ENCODE measurements at places on chromosomes 6 and 20.

DNA sequence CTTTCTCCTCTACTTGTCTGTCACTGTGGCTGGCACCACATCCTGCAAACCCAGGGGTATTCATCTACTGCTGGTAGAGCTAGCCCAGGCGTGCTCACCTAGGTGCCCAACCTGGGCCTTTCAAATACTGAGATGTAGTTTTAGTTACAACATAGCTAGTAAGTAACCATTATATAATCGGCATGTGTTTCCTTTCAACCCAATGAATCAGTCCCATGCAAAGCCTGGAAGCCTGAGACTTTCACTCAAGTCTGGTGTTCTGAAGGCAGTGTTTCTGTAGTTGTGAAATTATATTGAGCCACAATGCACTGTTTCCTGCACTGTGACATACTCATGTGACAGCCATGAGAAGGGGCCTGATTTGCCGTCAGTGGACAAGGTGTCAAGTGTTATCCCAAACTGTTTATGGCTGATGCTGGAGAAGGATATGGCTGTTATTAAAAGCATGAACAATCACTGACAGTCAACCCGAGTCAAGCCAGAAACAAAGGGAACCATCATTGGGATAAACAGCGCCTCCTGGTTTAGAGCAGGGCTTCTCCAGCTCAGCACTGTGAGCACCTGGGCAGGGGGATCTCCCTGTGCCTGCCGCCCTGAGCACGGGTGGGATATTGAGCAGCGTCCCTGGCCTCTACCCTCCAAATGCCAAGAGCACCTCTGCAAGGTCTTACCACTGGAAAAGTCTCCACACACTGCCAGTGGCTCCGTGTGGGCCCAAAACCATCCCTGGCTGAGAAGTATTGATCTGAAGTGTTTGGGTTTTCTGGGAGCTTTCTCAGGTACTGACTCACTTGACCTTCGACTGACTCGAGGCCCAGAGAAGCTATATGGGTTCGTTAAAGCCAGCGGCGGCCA lies 1.6 kb downstream of the PSMA7 start:
- no peak for DNase-seq

GRCh38 chr6:108074359-108075144 lies at the start of gene OSTM1:
OSTM1 (minus strand) TSS chr6:108074741; CDS start chr6:108074651, 90 bp downstream.
- DNase-seq = peak; percentile 91

DNA sequence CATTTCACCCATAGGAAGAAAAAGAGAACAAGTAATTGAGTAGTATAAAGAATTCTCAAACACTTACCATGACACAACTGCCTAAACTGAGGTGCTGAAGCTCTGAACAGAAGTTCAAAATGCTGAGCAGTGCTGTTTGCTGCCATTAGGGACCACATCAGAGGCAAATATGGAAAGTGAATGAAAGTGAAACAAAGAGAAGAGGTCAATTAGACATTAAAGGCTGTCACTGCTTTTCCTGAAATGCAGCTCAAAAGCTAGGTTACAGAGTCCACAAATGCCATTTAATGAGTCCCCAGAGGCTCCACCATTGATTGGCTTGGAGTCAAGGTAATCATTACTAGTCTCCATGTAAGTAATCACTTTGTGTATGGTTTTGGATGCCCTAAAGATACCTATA lies 46.1 kb downstream of the POU3F2 start:
- no peak for DNase-seq

DNA sequence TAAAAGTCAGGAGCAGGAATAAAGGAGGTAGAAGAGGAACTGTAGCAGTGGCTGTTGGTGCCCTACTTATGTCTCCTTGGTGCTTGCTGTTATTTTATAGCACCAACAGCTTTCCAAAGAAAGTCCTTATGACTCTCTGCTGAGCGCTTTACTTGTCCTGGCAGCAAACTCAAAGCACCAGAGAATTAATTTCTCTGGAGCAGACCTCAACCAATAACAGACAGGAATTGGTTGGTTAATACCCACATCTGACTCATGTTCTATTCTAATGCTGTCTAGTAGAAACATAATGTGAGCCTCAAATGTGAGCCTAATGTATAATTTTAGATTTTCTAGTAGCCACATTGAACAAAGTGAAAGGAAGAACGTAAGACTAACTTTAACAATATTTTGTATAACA lies 685.9 kb downstream of the KIF16B start:
- DNase-seq = no peak

DNA sequence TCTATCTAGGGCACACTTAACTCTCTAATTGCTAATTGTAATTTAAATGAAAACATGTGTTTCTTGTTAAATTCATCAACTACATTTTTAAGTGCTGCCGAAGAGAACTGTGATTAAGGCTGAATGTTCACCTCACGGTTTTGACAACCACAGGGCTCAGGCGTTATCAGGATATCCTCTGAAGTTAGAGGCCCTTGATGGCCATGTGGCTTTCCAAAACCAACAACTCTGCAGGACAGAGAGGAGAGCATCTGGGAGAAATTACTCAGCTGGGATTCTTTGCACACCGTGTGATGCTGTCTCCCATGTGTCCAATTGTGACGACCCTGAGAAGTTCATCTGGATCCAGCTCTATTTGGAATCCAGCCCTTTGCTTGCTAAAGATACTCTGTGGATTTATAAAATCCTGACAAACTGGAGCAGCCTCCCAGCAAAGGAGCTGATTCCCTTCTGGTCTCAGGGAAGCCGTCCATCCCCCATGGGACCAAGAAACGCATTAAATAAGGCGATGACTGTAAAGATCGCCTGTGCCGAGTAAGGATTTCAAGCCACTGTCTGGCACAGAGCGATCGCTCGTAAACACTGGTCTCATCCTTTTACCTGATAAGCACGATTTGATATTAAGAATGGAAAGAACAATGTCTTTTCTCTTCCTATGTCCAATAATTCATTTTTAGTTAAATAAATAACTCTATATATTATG lies 401.1 kb downstream of the CD83 start:
- DNase-seq = no peak

- no peak for DNase-seq
Observed at GRCh38 chr6:33505548-33506370, 51.4 kb downstream of the ZBTB9 start.

- no peak for DNase-seq
Observed at GRCh38 chr20:11267131-11267761, 593.4 kb upstream of the JAG1 start.

GRCh38 chr6:108484016-108484415 lies 76.7 kb upstream of the FOXO3 start:
- DNase-seq = no peak

GRCh38 chr6:17740559-17741220 lies 34.0 kb upstream of the NUP153 start:
- no peak for DNase-seq

DNA sequence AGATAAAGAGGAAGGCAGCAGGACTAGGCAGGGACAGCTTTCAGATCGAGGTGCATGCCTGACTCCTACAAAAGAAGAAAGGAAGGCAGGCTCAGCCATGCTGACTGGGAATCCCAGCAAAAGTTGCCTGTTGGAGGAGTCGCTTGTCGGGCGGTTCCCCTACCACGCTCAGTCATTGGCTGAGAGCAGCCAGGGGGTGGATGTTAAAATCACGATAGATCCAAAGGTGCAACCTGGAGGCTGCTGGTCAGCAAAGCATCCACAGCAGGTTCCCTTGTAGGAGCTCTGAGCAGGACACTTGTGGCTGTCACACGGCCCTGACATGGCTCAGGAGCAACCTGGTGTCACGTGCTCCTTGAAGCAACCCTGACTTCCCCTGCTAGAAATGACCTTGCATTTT lies 74.6 kb downstream of the ISM1 start:
- DNase-seq = no peak

DNA sequence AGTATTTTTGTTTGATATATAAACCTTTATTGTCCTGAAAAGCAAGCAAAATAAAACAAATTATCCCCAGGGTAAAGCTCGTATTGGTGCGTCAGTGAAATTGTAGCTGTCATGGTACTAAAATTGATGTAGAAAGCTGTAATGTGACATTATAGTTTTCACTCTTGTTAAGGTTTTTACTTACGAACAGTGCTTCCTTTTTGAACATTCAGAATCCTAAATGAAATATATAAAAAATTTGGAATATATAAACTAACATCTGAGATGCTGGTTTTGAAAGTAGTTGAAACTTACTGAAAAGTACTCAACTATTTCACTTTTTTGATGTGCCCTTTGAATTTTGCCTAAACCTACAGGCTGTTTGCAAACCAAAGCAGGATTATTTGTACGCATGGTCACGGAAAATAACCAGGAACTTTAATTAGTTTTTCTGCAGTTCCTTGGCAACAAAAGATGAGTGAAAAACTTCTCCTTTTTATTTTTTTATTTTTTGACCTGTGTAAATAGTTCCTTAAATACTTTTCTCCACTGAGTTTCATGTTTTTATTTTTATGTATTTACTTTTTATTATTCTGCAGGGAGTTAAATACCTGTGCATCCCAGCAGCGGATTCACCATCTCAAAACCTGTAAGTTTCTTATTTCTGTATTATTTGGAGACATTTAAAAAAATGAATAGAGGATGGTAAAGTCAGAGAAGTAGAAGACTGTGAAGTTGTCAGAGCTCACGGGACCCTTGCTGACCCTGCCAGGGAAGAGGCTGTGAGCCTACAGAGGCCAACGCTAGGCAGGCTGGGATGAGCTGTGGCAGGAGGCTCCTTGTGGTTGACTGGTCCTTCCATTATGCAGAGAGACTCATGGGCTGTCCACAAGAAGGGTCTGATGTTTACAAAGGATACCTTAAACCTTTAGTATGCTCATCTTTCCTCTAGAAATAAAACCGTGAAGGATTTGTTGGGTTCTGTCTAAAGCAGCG lies 42.5 kb downstream of the DUSP22 start:
- DNase-seq = no peak

DNA sequence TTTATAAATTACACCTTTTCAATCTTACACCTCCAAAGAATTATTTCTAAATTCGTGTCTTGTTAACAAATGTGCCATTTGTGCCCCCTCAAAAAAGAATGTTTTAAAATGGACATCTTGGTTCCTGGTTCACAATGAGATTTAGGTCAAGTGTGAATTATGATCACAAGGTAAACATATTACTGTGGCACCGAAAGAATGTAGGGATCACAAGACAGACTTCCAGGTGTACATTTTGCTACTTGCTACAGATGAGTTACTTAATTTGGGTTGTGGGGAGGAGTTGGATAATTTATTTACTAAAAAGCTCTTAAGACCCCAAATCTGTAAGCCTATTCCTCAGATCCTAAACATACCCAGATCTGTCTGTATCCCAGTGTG lies 25.0 kb upstream of the ADTRP start:
- no peak for DNase-seq

GRCh38 chr6:109897561-109898080 lies 80.5 kb upstream of the GPR6 start:
- no peak for DNase-seq

- no peak for DNase-seq
Observed at GRCh38 chr20:38170826-38171674, 6.0 kb upstream of the TGM2 start.

GRCh38 chr6:110075406-110075805 lies 97.3 kb downstream of the GPR6 start:
- no peak for DNase-seq

GRCh38 chr6:106214531-106214930 lies 111.0 kb downstream of the ATG5 start:
- DNase-seq = no peak

- no peak for DNase-seq
Observed at GRCh38 chr6:29153083-29153482, 17.6 kb upstream of the OR2J2 start.

- DNase-seq = no peak
Observed at GRCh38 chr6:139166956-139167313, 32.1 kb downstream of the HECA start.

DNA sequence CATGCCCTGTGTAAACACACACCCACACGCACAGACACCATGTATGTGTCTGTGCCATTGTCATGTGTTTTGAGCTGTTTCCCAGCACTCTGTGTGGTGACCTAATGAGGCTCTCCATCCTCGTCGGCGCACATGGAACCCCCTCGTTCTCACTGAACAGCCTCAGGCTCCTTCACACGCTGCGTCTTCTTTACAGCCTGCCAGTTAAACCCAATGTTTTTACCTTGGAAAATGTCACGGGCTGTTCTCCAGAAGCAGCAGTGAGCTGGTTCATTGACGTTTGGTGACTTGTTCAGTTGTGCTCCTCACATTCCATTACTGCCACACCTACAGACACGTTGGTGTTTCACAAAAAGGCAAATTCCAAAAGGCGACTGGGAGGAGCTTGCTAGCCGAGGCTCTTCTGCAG lies 201.0 kb upstream of the FOXQ1 start:
- DNase-seq = no peak

GRCh38 chr6:7604003-7604402 lies 14.0 kb downstream of the SNRNP48 start:
- DNase-seq = no peak

- no peak for DNase-seq
Observed at GRCh38 chr20:25103526-25103925, 21.6 kb upstream of the VSX1 start.

DNA sequence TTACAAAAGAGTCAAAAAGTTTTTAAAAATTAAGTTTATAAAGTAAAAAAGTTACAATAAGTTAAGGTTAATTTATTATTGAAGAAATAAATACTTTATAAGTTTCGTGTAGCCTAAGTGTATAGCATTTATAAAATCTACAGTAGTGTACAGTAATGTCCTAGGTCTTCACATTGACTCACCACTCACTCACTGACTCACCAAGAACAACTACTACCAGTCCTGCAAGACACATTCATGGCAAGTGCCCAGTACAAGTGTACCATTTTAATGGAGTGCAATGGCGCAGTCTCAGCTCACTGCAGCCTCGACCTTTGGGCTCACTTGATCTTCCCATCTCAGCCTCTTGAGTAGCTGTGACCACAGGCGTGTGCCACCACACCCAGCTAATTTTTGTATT lies 128.2 kb downstream of the GPX5 start:
- DNase-seq = no peak

GRCh38 chr6:119326291-119327005 lies 23.1 kb downstream of the MAN1A1 start:
- no peak for DNase-seq

GRCh38 chr20:18019068-18019467 lies 38.6 kb downstream of the OVOL2 start:
- peak; percentile 37 for DNase-seq

DNA sequence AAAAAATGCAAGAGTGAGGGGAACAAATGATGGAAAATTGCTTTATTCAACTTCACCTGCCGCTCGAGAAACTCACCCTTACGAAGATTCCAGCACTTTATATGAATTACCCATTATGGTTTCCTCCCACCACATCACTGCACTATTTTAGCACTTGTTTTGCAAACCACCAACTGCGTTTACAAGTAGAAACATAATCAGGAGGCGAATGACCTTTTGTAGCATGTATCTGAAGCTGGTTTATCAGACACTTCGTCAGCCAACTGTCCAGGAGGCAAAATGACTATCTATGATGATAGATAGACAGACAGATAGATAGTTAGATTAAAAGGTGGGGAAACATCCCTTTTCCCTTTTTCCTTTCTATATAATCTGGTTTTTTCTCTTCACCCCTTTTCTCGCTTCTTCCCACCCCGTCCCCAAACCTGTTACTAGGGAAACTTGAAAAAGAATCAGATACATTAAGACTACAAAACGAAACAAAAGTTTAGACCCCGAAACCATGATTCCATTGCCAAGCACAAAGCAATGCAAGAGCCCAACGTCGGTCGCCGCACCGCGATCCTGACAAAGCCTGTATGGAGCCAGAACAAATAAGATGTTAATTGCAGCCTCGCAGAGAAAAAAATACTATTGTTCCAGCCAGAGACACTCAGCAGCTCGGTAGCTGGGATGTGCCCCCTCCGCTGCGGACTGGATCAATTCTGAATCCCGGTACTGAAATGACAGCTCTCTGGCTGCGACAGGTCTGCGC lies 933 bp upstream of the ADGRB3 start:
- DNase-seq = no peak

- no peak for DNase-seq
Observed at GRCh38 chr6:16778521-16778920, 17.3 kb upstream of the ATXN1 start.

GRCh38 chr6:157554747-157555146 lies 173.8 kb downstream of the ZDHHC14 start:
- no peak for DNase-seq
